ENCODE measurements at places on chromosomes 5 and 9.

- no peak for DNase-seq
Observed at GRCh38 chr5:124889850-124890249, 143.4 kb upstream of the ZNF608 start.

DNA sequence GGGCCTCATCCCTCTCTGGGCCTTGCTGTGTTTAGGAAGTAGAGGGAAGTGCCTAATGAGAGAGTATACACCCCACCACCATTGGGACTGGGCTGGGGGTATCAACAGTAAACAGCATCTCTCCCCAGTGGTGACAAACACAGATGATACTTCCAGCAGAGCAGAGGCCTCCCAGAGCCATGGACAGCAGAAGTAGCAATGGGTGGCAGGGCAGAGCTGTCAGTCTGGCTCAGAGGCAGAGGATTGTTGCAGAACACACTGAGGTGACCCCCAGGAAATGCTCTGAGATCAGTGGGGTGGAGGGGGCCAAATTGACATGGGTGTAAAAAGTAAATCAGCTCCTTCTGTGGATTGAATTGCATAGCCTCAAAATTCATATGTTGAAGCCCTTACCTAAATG, 12.1 kb upstream of the P4HA2 start:
- no peak for DNase-seq

- DNase-seq = peak; percentile 50
Observed at GRCh38 chr5:95284572-95285408, at the start of gene MCTP1. Gene MCTP1, minus strand, starts transcription at chr5:95285094.

- DNase-seq = no peak
Observed at GRCh38 chr9:134059188-134059641, 8.6 kb downstream of the BRD3 start.

DNA sequence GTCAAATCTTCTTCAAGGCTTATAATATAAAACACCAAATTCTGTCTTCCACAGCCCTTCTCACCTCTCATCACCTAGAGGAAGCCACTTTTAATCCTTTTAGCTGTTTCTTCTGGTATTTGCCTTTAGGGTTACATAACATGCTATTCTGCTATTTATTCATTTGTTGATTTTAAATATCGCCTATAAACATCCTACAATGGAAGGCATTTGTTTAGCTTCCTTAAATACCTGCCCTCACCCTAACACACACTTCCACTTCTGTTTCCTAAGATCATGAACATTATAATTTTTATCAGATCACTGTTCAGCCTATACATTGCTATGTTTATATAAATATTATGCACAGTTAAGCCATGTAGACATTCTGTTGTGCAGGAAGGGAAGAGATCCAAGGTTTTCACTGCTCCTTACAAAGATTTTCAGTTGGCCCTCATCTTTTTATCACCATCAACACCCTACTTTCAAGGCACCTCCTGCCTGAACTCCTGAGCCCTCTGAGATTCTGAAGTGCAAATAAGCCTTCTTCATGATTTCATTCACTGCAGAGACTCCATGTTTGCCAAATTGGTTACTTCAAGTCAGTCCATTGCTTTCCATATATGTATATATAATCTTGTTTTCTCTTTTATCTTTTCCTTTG, 356.9 kb upstream of the ACTBL2 start:
- DNase-seq = no peak

DNA sequence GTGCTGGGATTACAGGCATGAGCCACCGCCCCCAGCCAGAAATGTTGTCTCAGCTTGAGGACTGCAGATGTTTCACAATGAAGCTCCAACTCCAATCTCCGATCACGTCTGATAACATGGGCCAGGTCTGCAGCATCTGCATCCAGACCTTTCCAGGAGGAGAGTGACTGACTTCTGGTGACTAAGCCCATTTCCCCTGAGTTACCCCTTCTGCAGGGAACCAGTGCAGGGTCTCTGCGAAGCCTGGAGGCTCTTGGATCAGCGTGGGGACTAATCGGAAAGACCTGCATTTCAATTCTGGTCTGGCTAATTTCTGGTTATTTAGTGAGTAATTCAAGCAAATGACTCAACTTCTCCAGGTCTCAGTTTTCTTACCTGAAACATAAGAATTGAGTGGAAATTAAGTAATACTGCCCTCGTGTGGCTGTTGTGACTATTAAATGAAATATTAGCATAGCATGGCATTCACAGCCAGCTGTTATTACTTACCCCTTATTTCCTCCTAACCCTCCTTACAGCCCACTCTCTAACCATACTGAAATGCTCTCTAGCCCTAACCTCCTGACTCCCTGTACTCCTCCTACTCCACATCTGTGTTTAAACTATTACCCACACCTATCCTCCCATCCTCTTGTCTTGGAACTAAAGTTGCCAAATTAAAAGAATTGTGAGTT, 2.2 kb upstream of the GNPDA1 start:
- DNase-seq = no peak

DNA sequence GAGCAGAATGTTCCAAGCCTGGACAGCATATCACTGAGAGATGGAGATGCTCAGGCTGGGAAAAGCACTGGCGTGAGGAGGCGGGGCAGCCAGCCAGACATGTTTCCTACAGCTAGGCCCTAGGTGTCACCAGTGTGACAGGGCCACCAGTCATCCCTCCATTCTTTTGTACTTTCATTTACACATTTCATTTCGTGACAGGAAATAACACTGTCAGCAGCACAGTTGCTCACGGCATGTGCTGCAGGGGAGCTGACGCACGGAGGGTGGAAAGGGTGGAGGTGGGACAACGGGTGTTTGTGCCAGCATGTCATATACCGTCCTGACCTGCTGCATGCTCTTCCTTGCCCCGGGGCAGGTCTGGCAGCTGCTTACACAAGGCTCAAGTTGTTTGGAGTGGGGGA, 14.8 kb upstream of the CEMIP2 start:
- DNase-seq = peak; percentile 55

GRCh38 chr5:55495216-55495615, 39.5 kb downstream of the PLPP1 start:
- no peak for DNase-seq

DNA sequence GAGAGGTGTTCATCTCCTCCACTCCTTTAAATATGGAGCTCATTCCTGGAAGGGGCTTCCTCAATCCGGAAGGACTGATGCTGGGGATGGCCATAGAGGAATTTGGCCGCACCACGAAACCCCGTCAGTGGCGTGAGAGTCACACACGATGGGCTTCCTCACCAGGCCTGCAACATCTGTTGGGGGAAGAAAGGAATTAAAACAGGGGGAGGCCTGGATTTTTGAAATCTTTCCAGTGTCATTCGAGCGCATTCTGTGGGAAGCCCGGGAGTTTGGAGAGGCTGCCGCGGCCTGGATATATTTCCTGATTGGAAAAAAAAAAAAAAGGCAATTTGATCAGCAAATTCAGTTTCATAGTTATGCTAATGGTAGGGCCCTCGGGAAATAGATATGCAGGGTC, 76.3 kb upstream of the ORM1 start:
- peak; percentile 38 for DNase-seq

DNA sequence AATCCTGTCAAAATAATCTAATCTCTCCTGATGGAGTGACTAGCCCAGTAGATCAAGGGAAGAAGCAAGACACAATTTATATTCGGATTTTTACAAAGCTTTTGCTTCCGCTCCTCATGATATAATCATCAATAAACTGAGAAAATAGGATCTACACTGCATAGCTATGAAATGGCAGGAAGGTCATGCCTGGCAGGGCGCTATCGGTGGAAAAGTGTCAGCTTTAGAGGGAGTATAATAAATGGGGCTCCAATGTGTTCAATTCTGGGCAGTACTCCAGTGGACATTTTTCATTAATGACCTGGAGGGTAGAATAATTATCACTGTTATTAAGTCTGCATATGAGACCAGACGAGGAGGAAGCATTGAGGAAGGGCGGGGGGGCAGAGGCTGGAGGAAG, 1013.3 kb upstream of the DMAC1 start:
- no peak for DNase-seq

DNA sequence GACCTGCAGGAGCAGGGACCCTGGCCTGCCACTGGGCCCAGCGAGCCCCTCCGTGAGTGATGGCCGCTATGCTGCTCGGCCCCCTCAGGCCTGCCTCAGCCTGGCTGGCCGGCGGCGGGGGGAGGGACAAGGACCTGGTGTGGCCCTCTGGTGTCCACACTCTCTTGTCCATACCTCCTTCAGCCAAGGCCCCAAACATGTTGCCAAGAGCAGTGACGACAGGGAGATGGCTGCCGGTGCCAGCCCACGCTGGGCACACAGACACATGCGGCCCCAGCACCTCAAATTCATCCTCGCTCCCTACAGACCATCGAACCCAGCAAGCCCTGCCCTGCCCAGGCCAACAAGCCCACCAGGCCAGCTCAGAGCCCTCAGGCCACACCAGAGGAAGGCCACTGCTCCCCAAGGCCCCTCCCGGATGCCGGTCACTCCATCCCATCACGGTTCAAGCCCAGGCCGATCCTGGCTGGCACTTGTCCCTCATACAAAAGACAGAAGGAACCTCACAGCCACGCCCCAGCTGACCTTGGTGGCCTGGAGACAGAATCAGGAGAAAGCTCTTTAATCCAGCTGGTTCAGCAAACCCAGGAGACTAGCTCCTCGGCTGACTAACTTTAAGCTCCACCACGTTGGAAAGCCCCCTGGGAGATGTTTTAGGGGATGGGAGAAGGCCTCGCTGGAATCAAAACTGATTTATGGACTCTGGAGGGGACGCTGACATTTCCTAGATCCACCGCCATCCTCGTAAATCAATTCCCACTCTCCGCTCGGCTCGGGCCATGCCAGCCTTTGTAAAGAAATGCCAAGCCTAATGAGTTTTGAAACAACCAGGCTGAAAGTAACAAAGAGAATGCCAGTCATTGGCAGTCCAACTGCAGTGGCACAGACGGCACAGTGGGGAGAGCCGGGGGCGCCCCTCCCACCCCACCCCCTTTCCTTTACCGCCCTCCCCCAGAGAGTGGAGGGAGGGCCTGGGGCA, 84.9 kb downstream of the VAV2 start:
- DNase-seq = no peak

DNA sequence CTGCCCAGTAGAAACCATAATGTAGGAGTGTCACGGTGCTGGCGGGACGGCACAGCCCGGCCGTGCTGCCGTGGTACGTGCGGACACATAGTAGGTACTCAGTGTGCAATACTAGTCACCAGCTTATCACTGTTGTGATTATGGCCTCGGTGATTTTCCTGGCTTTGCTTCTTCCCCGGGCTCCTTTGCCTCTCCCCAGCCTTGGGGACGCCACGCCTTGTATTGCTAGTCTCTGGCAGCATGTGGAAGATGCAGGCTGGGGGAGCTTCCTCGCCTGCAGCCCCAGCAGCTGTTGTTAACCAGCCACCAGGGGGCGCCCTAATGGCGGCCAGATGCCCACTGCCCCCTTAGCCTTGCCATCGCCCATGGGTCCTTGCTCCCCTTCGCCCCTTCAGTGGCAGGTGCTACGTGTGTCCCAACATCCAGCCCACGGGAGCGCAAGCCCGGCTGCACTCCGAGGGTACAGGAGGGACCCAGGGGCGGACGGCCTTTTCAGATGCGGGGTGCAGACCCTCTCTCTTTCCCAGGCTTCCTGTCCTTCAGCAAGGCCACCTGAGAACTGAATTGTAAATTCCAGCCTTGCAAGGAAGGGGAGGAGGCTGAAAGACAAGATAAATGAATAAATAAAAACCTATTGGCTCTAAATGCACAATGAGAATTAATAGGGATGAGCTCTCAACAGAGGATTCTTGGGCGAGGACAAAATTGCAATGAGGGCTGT, 8.0 kb downstream of the NTNG2 start:
- DNase-seq = peak; percentile 79

GRCh38 chr9:99573886-99574285, 247.8 kb upstream of the NR4A3 start:
- DNase-seq = no peak

DNA sequence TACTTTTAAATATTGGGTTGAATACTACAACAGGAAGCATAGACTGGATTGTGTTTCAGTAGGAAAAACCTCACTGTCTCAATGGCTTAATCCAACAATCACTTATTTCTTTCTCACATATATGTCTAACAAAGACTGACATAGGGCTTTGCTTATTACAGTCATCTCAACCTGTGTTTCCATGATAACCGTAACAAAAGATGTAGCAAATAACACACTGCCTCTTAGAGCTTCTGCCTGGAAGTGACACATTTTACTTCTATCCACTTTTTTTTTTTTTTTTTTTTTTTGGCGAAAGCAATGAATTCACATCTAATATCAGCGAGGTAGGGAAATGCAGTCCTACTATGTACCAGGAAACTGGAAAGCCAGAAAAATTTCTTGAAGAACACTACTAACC, 204.9 kb upstream of the CDKN2B start:
- no peak for DNase-seq

DNA sequence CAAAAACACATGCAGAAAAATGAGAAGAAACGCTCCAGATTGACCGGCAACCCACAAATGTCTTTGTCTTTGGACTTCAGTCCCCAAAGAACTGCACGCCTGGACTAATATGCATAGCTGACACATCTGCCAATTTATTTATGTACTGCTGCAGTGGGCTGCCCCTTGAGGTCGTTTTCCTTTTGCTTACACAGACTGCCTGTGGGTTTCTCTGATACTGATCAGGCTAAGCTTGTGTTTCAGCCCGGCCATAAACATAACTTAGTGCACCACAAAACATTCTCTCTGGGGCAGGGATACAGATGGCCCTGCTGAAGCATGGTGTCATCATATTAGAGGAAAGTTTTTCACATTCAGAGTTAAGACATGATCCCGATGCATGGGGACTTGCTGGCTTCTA, 75.4 kb downstream of the NUDT12 start:
- no peak for DNase-seq

GRCh38 chr9:82458296-82458695, 469.7 kb downstream of the SPATA31D1 start:
- no peak for DNase-seq

- no peak for DNase-seq
Observed at GRCh38 chr5:127447827-127448226, 69.6 kb upstream of the PRRC1 start.

DNA sequence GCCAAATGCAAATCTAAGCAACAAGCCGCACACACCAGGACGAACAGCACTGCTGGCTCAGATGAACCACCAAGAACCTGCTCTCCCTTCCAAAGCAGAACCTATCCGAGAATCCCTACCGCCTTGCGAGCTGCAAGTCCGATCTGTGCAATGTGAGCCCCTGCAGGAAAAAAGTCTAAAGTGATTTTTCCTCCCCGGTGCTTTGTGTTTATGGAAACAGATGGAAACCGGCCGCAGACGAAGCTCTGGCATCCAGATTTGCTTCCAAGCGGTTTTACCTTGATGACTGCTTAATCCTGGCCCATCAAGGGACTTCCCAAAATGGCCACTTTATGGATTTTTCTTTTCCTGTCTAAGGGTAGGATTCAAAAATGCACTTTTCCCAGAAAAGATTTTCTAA, 112.5 kb downstream of the VAV2 start:
- no peak for DNase-seq

DNA sequence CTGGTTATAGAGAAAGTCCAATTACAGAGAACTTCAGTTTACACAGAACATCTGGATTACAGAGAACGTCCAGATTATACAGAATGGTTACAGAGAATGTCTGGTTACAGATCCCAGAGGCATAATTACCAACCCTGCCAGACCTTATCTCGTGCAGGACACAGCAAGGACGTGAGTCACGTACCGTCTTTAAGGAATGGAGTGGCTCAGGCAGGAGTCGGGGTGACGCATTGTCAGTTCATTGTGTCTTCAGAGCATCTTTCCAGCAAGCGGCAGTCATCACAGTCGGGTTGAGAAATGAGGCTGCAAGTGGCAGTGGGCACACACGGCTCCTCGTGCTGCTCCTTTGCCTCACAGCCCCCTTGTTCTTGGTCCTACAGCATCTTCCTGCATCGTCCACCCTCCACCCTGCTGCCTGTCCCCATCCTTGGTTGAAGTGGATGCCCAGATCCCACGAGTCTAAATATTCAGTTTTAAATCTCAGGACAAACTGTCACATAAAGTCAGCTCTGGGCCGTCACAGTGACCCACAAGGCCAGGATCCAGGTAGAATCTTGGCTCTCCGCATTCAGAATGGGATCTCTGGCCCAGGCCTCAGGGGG, 30.0 kb upstream of the SLC6A19 start:
- peak; percentile 16 for DNase-seq

All from right cardiac atrium (tissue), 5 donors.